CD14-positive monocyte (primary cell): ENCODE measurements at places on chromosomes 1 and 21.

- DNase-seq, result no peak
Observed at GRCh38 chr1:245800901-245801605, 646.3 kb downstream of the KIF26B start.

- no peak for DNase-seq
Observed at GRCh38 chr1:12140515-12141162, 26.2 kb upstream of the TNFRSF1B start.

DNA sequence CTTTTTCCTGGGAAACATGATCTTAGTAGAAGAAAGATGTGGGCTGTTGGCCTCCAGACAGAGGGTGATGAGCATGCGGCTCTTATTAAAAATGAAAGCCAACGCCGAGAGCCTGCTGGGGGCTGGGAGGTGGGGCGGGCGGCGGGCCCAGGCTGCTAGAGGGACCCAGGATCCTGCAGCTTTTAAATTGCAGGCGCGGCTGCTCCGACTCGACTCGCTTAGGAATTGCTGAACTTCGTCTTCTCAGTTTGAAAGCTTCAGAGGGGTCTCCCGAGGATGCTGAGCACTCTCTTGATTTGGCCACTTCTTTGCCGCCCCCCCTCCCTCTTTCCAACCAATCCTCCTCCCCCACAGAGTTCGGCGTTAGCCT lies 1.2 kb downstream of the AGPAT3 start:
- DNase-seq, result no peak

DNA sequence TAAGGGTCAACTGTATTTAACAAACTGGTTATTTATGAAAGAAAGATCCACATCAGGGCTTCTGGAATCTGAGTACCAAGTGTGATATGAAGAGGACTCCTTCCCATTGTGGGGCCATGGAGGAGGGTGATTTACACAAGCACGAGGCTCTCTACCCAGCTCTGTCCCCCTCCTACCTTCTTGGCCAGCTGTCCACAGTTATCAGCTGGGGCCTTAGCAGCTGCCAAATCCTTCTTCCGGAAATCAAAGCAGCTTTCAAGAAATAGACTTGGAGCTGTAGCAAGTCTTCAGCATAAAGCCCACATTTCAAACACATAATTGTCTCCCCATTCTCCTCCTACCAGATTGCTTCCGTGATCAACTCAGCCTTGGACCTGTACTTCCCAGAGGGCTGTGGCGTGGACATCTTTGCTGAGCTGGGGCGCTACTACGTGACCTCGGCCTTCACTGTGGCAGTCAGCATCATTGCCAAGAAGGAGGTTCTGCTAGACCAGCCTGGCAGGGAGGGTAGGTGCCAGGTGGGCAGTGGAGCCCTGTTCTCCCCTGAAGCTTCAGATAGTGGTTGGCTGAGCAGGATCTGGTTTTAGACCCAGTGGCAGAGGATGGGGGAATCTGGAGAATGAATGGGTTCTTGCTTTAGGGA lies 15.5 kb downstream of the AZIN2 start:
- DNase-seq, result no peak
